Nephron progenitor cell (in vitro differentiated cells): ENCODE measurements at places on chromosomes 7 and 10.
A peak's percentile ranks its signal among the peaks of the same experiment; 100 is the strongest.

GRCh38 chr7:119256446-119257131 is 1016.4 kb upstream of the KCND2 start:
- peaks cover under 1% of the 10 kb centered on the region for H3K27me3 ChIP-seq
- no peak overlapping the region for H3K27ac ChIP-seq
- no peaks in the 10 kb centered on the region for H3K4me1 ChIP-seq
- H3K4me3 ChIP-seq, result no peak overlapping the region
- H3K36me3 ChIP-seq, result no peaks in the 10 kb centered on the region

DNA sequence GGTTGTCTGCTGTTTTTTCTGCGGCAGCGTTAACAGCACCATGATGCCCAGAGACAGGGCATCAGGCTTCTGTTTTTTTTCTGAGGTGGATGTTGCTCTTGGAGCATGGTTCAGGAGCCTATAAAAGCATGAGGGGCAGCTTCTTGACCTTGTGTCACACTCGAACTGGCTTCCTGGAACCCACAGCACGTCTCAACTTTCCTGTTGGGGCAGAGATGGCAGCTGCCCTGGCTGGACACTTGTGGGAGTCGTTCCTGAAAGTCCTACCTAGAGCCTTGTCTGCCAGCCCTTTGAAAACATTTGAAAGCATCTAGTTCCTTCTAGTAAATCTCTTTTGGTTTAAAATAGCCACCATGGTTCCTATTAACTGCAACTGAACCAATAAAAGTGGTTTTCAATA is 28.9 kb upstream of the PRKAG2 start:
- peaks cover 30% of the 10 kb centered on the region for H3K27me3 ChIP-seq
- peaks cover 46% of the 10 kb centered on the region for H3K4me1 ChIP-seq
- H3K27ac ChIP-seq, result no peak overlapping the region
- peak; percentile 21 for DNase-seq
- H3K36me3 ChIP-seq, result no peaks in the 10 kb centered on the region
- no peak overlapping the region for H3K4me3 ChIP-seq

DNA sequence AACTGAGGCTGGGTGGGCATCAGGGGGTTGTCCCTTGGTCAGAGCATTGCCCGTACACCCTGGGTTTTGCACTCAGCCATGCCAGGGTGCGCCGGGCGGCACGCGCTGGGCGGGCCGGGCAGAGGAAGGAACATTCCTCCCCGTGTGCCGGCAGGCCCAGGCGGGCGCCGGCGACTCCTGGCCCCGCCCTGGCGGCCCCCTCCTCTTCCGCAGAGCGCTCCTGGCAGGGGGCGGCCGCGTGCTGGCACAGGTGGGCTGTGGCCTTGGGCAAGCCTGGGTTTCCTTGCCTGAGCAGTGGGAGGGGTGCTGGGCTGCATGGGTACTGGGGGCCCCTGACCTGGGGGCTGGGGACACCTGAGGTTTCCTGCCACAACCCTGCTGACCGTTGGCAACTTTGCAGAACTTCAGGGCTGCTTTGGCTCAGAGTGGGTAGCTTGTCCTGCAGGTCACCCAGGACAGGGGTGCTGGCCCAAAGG is 3.9 kb downstream of the LFNG start:
- H3K36me3 ChIP-seq, result no peaks in the 10 kb centered on the region
- no peak overlapping the region for H3K27ac ChIP-seq
- peaks cover 8% of the 10 kb centered on the region for H3K27me3 ChIP-seq
- no peak for DNase-seq
- peak overlapping the region; percentile 71 for H3K4me3 ChIP-seq

DNA sequence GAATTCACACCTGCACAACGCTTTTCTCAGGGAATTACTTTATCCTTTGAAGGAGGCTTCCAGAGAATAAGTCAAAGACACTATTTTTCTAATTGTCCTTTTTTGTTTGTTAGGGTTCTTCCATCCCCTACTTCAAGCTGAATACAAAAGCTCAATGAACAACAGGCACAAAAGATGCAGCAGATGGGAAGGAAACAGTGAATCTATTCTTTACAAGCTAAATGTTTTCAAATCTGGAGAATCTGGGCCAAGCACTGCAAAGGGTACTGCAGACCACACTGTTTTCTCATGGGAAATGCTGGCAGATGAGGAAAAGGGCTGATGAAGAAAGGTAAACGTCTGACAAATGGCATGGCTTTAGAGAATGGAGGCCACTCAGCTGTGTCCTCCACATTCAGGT is 18.5 kb downstream of the LIPA start:
- DNase-seq, result no peak
- peaks cover 8% of the 10 kb centered on the region for H3K36me3 ChIP-seq
- no peak overlapping the region for H3K4me3 ChIP-seq

- H3K4me1 ChIP-seq, result no peaks in the 10 kb centered on the region
- DNase-seq, result no peak
- peaks cover 9% of the 10 kb centered on the region for H3K27me3 ChIP-seq
- H3K36me3 ChIP-seq, result no peaks in the 10 kb centered on the region
- no peak overlapping the region for H3K27ac ChIP-seq
These were observed 28.0 kb upstream of the KPNA7 start for GRCh38 chr7:99235925-99236324.

DNA sequence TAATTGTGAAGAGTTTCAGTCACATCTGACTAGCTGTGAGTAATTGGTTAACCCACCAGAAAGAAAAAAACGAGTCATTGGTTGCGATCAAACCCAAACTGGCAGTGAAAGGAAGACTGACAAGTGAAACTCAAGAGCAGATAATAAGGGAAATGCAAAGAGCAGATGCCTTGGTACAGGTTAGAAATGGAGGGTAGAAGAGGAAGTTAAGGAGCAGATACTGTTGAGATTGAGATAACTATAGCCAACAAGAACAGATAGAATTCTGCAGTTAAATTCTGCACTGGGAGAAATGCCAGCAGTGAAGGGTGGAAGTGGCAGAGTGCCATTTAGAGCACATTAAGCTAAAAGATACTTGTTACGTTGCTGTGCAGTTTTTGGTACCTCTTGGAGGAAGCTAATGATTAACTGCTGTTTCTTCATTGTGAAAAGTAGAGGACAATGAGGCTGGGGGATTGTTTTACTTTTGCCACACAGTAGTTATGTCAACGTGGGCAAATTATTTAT is 65.8 kb downstream of the CDK13 start:
- H3K27me3 ChIP-seq, result no peaks in the 10 kb centered on the region
- no peak for DNase-seq
- H3K27ac ChIP-seq, result peak overlapping the region; percentile 38
- peaks cover 62% of the 10 kb centered on the region for H3K36me3 ChIP-seq

GRCh38 chr10:98224996-98225395 is 43.0 kb downstream of the LOXL4 start:
- no peaks in the 10 kb centered on the region for H3K27me3 ChIP-seq
- H3K4me1 ChIP-seq, result no peaks in the 10 kb centered on the region
- H3K36me3 ChIP-seq, result peaks cover 53% of the 10 kb centered on the region
- DNase-seq, result no peak

DNA sequence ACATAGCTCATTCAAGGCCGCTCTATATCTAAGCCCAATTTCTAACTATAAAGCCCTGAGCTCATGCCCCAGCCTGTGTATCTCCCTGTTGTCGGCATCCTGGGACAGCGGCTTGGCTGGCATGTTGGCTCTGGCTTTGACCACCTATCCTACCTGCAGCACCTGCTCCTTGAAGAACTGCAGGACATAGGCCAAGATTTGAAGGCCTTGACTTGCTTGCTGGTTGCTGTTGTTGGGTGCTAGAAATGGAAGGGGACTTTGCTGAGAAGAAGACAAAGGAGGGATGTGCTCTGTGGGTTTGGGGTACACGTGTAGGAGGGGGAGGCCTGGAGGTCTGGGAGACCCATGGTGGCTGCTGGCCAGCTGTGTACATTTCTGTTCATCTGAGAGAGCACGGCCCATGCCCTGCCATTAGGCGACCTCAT is 11.1 kb downstream of the PNLIPRP2 start:
- no peak for DNase-seq
- H3K27ac ChIP-seq, result no peak overlapping the region
- H3K27me3 ChIP-seq, result peaks cover 18% of the 10 kb centered on the region
- H3K4me3 ChIP-seq, result no peak overlapping the region
- no peaks in the 10 kb centered on the region for H3K4me1 ChIP-seq

- no peak overlapping the region for H3K4me3 ChIP-seq
- H3K36me3 ChIP-seq, result no peaks in the 10 kb centered on the region
- peak overlapping the region; percentile 90 for H3K27ac ChIP-seq
- H3K4me1 ChIP-seq, result no peaks in the 10 kb centered on the region
- no peak for DNase-seq
These were observed 13.8 kb downstream of the LRRN3 start for GRCh38 chr7:111104710-111105109.

GRCh38 chr10:121709675-121710073 is 111.4 kb upstream of the FGFR2 start:
- DNase-seq, result no peak
- H3K27me3 ChIP-seq, result peaks cover 19% of the 10 kb centered on the region
- H3K27ac ChIP-seq, result no peak overlapping the region
- no peaks in the 10 kb centered on the region for H3K36me3 ChIP-seq
- peaks cover 30% of the 10 kb centered on the region for H3K4me1 ChIP-seq

- DNase-seq, result peak; percentile 96
- H3K4me3 ChIP-seq, result peak overlapping the region; percentile 90
- H3K27me3 ChIP-seq, result peaks cover 7% of the 10 kb centered on the region
These were observed 1.2 kb upstream of the ZMIZ1 start for GRCh38 chr10:79067241-79068202.

GRCh38 chr7:77331938-77332695 is 84.0 kb downstream of the GSAP start:
- no peak overlapping the region for H3K4me3 ChIP-seq
- H3K4me1 ChIP-seq, result peaks cover 30% of the 10 kb centered on the region
- H3K27ac ChIP-seq, result no peak overlapping the region
- peaks cover 4% of the 10 kb centered on the region for H3K27me3 ChIP-seq
- DNase-seq, result peak; percentile 54

GRCh38 chr7:112362053-112362650 is 88.1 kb upstream of the IFRD1 start:
- DNase-seq, result no peak
- no peaks in the 10 kb centered on the region for H3K27me3 ChIP-seq
- H3K4me1 ChIP-seq, result peaks cover 28% of the 10 kb centered on the region

DNA sequence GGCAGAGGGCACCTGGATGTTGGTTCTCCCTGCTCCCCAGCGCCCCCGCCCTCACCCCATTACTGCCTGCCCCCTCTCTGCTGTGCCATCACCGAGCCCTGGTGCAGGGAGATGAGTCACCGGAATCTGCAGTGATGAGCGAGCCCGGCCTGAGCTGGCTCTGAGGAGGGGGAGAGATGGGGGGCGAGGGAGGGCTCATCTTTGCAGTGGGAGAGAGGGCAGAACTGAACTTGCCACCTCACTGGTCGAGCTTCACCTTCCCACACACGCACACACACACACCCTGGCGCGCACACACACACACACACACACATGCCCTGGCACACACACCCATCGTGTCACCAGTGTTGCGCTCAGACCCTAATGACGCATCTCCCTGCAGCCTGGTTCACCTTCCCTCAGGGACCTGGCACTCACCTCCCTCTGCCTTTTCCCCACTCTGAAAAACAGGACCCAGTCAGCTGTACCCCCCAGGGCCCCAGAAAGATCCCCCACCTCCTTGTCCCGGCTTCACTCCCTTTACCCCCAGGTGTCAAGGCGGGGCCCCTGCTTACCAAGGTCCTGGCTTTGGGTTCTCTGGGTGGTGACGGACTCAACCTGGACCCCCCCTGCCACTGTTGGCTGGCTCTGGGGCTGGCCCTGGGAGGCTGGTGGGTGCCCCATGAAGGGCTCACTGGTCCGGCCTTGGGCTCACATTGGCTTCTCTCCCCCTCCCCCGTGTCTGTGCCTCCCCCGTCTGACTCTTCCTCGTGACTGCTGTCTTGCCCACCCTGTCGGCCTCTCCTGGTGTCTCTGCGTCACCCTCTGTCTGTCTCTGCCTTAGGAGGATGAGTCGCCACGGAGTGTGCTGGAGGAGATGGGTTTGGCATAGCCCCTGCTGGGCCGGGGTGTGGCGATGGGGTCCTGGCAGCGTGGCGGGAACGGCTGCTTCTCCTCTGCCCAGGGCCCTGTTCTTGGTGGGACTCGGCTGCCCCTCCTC is 5.4 kb downstream of the VGF start:
- H3K4me1 ChIP-seq, result peaks cover 55% of the 10 kb centered on the region
- H3K36me3 ChIP-seq, result peaks cover 36% of the 10 kb centered on the region
- no peak overlapping the region for H3K27ac ChIP-seq
- H3K4me3 ChIP-seq, result no peak overlapping the region
- DNase-seq, result no peak

DNA sequence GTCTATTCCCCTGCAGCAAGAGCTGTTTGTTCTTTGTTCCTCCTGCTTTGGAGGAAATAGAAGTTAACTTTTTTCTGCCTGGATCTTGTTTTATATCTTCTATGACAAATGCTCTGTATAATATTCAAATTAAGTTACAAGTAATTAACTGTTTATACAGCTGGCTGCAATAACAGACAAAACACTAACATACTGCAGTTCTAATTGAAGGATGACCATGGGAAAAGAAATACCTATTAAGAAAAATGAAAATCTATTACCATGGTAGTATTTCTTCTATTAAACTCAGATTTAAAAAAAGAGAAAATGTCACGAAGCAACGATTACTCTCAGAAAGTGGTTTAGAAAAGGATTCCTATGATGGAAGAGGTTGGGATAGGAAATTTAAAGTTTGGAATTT is 213.8 kb upstream of the PLXNA4 start:
- no peak for DNase-seq
- no peak overlapping the region for H3K4me3 ChIP-seq
- H3K27me3 ChIP-seq, result peaks cover 4% of the 10 kb centered on the region
- H3K36me3 ChIP-seq, result peaks cover 52% of the 10 kb centered on the region
- no peak overlapping the region for H3K27ac ChIP-seq

DNA sequence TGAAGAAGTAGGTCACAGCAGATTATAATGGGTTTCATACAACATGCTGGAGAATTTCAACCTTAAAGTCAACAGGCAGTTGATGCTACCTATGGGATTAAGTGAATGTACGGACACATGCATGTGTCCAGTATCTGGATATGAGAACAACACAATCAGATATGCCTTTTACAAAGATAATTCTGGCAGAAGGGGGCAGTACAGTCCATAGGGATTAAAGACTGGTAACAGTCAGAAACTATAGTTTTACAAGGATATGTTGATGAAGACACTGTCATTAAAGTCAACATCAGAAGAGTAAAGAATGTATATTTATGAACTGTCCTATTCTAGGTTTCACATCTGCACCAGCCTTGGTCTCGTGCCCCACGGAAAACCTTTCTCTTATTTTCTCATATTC is 41.5 kb downstream of the ANKMY2 start:
- no peaks in the 10 kb centered on the region for H3K27me3 ChIP-seq
- H3K36me3 ChIP-seq, result peaks cover 79% of the 10 kb centered on the region
- no peak overlapping the region for H3K27ac ChIP-seq
- no peaks in the 10 kb centered on the region for H3K4me1 ChIP-seq

GRCh38 chr7:106102387-106102966 is 9.6 kb downstream of the SYPL1 start:
- no peak for DNase-seq
- no peak overlapping the region for H3K4me3 ChIP-seq
- peaks cover 44% of the 10 kb centered on the region for H3K36me3 ChIP-seq
- H3K27ac ChIP-seq, result peak overlapping the region; percentile 95
- H3K4me1 ChIP-seq, result peaks cover 40% of the 10 kb centered on the region

GRCh38 chr10:490891-491571 is 198.4 kb downstream of the DIP2C start:
- DNase-seq, result no peak
- peaks cover 19% of the 10 kb centered on the region for H3K36me3 ChIP-seq
- no peak overlapping the region for H3K4me3 ChIP-seq

GRCh38 chr10:125063256-125063925 is 97.0 kb downstream of the CTBP2 start:
- peak overlapping the region; percentile 89 for H3K27ac ChIP-seq
- DNase-seq, result no peak
- H3K4me1 ChIP-seq, result peaks cover 98% of the 10 kb centered on the region
- H3K27me3 ChIP-seq, result peaks cover 6% of the 10 kb centered on the region
- peaks cover 47% of the 10 kb centered on the region for H3K36me3 ChIP-seq
